ENCODE measurements at places on chromosomes 13 and 19.

- no peak for DNase-seq
Observed at GRCh38 chr13:74743992-74744391, 609.8 kb upstream of the KLF12 start.

- DNase-seq = no peak
Observed at GRCh38 chr19:50972795-50973376, 3.5 kb upstream of the KLK6 start.

GRCh38 chr13:110213461-110214074, 93.4 kb downstream of the COL4A1 start:
- no peak for DNase-seq

GRCh38 chr19:44072543-44073401, 813 bp downstream of the ZNF284 start:
- no peak for DNase-seq

DNA sequence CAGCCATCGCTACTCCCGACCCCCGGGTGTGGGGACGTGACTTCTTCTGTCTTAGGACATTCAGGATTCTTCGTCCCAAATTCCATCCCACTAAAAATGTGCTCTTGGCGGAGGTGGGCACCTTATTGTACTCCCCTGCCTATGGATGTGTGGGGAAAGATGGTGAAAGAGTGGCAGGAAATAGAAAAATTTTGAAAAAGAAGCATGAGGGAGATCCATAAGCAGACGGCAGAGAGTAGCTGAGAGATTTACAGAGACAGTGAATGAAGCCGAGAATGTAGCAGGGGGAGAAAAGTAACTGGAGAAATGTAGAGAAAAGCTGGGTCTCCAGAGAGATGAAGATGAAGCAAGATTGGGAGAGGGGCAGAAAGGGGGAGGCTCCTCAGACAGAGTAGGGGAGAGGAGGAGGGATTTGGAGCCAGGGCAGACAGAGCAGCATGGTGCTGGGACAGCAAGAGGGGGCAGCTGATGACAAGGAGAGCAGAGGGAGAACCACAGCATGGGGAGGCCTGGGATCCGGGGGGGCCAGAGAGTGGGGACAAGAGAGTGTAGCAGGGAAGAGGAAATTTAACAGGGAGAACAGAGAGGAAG, 843 bp downstream of the ZNF610 start:
- DNase-seq = no peak

DNA sequence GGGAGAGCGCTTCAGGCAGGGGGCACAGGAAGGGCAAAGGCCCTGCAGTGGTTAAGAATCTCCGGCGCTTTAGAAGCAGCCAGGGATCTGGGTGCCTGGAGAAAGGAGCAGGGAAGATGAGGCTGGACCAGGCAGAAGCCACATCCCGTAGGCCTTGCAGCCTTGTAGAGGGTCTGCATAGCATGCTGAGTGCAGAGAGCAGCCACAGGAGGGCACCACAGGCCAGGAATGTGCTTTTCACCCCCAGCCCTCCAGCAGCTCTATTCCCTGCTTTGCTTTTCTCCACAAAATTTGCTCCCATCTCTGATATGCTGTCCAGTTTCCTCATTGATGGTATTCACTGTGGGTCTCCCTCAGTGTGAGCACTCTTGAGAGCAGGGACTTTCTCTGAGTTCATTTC, 5.7 kb downstream of the WDR62 start:
- DNase-seq = peak; percentile 16

- DNase-seq = no peak
Observed at GRCh38 chr19:4390567-4391305, 9.6 kb downstream of the SH3GL1 start.

DNA sequence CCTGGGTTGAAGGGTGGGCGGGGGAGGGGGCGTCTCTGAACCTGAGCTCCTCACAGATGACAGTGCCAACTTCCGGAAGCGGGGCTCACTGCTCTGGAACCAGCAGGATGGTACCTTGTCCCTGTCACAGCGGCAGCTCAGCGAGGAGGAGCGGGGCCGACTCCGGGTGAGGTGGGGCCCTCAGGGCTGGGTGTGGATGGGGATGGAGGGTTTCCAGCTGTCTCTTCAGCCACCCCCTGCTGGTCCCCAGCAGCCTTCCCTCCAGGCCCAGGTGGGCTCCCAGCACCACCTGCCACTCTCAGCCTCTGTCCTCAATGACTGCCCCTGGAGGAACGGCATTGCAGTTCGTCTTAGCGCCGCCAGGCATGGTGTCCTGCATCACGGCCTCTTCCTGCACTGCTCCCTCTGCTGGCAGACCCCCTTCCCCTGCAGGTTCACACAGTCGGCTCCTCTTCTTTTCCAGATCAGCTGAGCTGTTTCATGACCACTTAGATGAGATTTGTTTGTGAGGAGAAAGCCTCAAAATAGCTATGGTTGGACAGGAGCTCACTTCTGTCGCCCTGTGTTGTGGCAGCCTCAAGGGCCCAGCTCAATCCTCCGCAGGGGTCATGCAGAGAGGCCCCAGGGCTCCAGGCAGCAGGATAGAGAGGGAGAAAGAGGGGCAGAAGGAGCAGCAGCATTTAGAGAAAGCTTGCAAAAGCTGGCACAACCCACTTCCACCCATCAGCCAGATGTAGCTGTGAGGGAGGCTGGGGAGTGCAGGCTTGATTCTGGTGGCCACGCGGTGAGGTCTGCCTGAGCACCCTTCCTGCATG, 2.5 kb upstream of the GARIN5A start:
- DNase-seq = peak; percentile 18

- no peak for DNase-seq
Observed at GRCh38 chr13:23963184-23963931, 66.1 kb upstream of the C1QTNF9B start.

GRCh38 chr13:89695343-89696257, 1651.9 kb upstream of the MIR17HG start:
- no peak for DNase-seq

DNA sequence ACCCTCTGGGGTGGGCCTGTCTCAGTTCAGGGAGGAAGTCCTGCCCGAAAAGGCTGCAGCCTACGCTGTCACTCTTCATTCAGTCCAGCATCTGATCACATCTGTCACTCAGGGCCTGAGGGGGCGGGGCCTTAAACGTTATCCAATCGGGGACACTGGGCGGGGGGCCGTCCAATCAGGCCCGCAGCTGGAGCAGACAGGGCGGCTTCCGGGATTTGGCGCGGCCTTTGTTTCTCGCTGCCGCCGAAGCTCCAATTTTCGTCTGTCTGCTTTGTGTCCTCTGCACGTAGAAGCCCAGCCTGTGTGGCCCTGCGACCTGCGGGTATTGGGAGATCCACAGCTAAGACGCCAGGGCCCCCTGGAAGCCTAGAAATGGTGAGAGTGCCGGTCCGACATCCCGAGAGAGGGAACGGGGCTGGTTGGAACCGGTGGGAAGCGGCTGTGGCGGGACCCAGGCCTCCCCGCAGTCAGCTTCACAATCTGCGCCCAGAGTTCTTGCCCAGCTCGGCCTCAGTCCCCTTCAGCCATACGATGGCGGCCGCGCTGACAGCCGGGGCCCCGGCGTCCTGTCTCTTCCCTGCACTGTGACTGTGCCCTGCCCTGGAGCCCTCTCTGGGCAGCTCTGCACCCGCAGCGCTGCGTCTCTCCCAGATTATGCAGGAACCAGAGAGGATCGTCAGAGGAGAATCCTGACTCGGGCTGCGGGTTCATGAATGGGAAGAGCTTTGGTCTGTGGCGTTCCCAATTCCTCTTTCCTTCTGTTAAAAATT, at the start of gene ZNF730:
Gene ZNF730 (plus strand): TSS at position 224 of the 770 bp plus-strand sequence. CDS start 149 bp downstream, at position 373.
- DNase-seq = peak; percentile 71

DNA sequence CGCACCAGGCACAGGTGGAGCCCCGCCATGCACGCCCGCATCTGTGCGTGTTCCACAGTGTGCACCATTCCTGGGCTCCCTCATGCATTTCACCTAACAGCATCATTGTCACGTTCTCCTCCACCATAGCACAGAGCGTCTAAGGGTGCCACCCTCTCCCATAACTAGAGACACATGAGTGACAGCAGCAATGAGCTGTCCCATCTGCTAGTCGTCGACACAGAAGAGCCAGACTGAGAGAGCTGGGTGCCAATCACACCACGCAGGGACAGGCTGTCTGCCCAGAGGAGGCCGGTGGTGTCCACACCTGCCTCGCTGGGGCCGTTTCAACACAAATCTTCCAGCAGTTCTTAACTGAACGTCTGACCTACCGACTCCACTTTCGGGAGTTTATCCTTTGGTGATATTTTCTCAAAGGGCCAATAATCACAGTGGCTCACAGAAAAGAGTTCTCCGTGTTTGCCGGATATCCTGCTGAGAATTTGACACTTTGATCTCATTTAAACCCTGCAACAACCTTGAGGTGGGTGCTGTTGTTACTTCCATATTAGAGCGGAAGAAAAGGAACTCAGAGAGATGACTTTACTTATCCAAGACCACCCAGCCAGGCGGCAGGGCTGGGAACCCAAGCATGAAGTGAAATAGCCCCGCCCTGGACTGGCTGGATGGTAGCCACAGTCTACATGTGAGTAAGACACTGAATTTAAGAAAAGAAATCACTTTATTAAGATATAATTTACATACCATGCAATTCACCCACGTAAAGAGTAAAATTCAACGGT, 16.2 kb downstream of the CLEC11A start:
- no peak for DNase-seq

DNA sequence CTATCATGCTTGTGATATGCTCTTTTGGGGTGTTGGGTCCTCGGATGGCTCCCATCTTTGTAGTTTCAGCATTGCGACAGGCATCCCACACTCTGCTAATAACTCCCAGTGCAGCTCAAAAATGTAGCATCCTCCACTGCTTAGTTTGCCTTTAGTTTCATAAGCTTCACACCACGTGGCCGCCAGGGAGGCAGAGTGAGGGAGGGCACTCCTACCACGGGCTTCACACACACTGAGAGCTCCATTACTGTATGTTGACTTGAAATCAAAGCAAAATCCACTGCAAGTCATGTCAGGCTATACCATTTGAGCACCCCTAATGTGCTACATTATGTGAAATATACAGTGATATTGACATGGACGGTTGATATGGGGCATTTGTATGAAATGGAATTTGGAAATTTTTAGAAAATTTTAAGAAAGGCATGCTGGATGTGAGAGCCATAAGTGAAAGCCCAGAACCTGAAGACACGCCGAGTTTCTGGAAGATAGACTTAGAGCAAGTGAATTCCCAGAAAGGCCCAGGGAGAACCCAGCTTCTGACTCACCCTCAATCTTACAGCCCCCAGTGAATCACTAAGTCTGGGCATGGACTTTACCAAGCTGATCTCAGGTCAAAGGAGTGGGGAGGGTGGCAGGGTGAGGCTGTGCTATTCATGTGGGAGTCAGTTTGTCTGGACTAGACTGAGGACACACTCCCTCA, 94.1 kb downstream of the HSPH1 start:
- DNase-seq = no peak

GRCh38 chr13:113113846-113114271, 8.3 kb downstream of the F7 start:
- no peak for DNase-seq

DNA sequence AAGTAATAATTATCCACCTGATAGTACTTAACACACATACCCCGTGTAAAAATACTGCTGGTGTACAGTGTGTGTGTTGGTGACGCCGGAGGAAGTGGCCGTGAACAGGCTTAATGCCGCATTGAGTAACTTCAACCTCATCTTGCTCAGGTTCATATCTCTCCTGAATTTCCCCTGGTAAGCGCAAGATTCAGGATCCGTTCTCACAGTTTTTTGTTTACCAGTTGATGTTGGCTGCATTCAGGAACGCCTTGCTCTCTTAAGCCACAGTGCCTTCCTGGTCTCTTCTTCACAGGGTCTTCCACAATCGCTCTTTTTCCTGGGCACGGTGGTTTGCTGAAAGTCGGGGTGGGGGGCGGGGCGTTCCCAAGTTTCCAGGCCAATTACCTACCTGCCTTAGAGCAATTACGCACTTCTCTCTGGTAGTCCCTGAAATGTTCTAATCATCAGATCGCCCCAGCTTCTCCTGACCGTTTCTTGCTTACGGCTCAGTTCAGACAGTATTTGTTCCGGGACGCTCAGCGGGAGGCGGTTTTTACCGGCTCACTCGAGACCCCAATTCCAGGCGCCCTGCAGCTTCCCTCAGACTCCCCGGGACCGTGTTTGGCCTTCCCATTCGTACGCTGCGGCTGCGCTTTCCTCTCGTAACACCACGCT, 706 bp upstream of the DNAJC3 start:
- peak; percentile 20 for DNase-seq

GRCh38 chr13:111981006-111981405, 85.9 kb upstream of the SOX1 start:
- DNase-seq = no peak

- no peak for DNase-seq
Observed at GRCh38 chr13:45953082-45953481, 99.5 kb downstream of the ZC3H13 start.

DNA sequence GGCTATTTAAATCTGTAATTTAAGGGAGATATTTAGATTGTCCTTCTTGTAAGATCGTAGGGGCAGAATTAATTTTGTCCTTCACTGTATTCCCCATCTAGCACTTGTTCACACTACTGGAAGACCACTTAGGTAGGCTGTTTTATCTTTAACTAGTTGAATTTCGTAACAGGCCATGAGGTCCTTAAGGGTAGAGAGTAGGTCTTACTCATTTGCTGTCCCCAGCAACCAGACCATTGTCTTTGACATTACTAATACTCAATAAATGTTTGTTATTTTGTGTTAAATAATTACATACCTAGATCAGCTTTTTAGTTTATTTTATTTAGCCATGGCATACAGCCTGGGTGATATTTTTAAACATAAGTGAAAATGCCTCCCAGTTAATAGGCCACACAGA, 177.1 kb downstream of the PCCA start:
- DNase-seq = no peak

- DNase-seq = no peak
Observed at GRCh38 chr13:33262062-33262487, 23.5 kb downstream of the STARD13 start.

- DNase-seq = no peak
Observed at GRCh38 chr13:22931576-22931975, 249.2 kb upstream of the SGCG start.

GRCh38 chr13:36917311-36917710, 2.7 kb downstream of the SMAD9 start:
- no peak for DNase-seq

- DNase-seq = no peak
Observed at GRCh38 chr19:38917921-38918491, 6.0 kb upstream of the CCER2 start.

DNA sequence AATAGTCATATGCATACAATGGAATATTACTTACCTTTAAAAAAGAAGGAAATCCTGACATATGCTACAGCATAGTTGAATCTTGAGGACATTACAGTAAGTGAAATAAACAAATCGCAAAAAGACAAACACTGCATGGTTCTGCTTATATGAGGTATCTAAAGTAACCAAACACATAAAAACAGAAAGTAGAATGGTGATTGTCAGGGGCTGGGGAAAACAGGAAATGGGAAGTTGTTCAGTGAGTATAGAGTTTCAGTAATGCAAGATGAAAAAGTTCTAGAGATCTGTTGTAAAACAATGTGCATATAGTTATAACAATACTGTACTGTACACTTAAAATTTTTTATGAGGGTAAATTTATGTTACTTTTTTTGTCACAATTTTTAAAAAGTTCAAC, 219.4 kb downstream of the KLF5 start:
- no peak for DNase-seq

Measured in CD4-positive, alpha-beta T cell treated with Interleukin-1 beta for 1 hour (primary cell).